ENCODE measurements at places on chromosomes 1 and 21.
A peak's percentile ranks its signal among the peaks of the same experiment; 100 is the strongest.

DNA sequence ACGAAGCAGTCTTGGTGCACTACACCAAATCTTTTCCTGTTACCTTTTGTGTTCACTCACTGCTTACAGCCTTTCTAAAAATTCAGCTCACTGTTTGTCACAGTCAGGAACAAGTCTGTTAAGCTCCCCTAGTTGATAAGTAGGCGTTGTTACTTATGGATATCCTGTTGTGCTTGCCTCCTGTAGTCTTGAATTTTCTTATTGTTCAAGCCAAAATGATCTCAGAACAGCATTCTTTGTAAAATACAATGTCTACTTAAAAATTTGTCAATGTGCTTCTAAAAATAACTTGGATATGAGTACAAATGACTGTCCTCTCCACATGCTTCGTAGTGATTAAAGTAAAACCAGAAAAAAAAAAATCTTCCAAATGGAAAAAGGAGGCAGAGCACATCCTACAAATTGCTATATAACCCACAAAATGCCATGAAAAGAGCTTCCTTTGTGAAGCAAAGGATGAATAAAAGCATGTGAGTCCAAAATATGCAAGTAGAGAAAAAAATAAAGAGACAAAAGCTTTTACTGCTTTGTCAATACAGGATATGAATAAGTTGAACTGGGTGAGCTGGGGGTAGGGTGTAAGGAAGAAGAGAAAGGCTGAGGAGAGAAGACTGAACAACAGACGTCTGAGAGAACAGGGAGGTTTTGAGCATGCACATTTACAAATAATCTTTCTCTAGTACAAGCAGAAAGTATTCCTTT lies 228.9 kb upstream of the ADGRL4 start:
- DNase-seq, result no peak

DNA sequence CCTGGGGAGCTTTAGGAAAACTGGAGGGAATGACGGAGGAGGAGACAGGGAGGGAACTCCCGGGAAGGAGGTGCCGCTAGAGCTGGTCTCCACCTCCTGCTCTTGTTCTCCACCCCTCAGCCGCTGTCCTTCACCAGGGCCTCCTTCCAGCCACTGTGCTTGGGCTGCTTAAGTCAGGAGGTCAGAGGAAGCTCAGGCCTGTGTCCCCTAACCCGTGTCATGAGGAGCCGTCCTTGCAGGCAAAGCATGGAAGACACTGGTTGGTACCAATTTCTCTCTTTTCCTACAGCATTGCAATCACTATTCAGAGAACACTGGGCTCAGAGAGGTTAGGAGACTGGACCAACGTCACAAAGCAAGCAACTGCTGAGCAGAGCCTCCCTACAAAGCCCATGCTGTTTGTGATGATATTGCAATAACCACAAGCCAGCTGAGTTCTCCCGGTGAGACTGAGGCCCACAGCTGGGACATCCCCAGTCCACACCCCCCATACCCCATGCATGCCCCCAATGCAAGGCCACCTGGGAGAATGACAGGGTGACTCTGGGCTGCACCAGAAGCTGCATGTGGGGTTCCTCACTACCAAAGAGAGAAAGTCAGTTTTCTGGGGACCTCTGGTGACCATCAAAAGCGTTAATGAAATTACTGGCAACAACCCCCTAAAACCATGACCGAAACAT lies 427.5 kb downstream of the NPHP4 start:
- no peak for DNase-seq

DNA sequence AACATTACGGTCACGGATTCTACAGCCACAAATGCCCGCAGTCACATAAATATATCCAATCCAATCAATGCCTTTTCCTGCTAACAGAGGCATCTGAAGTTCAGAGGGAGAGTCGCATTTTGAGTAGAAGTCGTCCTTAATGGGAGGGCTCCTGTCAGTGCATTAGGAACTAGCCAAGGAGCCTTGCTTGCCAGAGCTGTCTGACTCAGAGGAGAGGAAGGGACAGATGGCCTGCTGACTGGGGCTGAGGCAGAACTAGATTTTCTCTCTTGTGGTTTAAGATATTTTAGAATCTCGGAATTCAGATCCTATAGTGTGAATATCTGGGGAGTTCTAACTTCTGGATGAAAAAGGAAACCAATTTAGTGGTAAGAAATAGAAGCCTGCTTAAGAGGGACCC lies 10.6 kb downstream of the XKR8 start:
- DNase-seq, result no peak

GRCh38 chr1:176460544-176461336 lies 2.2 kb upstream of the PAPPA2 start:
- no peak for DNase-seq

GRCh38 chr1:24993871-24994580 lies 64.0 kb upstream of the RUNX3 start:
- no peak for DNase-seq

- DNase-seq, result no peak
These were observed 3.4 kb upstream of the BMP8A start for GRCh38 chr1:39488012-39488545.

DNA sequence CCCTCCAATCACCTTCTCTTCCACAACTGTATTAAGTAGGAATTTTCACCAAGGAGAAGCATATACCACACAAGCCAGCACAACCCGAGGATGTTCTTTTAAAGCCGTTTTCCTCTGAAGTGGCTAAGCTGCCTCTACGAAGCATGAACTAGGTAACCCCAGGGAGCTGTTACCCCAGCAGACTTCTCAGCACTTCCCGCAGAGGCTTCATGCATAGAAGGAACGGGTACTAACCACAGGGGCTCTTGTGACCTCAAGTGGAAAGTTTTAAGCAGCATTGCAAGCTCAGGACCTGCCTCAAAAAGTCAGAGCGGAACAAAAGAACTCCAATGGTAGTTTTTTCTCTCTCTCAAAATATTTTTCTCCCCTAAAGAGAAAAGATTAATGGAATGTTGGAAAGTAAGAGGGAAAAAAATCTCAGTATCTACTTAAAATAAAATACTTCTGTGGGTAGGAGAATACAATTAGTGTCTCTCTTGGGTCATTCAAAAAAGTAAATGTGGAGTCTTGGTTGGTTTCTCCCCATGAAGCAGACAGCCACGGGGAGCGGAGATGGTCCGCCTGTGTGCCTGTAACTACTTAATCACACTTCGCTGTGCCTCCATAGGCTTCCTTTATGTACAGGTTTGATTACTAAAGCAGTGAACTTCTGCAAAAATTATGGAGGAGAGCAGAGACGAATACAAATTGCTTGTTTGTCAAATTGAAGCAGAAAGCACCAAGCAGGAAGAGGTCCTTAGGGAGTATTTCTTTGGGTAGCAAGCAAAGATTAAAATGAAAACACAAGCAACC lies 40.9 kb downstream of the STX6 start:
- DNase-seq, result no peak

DNA sequence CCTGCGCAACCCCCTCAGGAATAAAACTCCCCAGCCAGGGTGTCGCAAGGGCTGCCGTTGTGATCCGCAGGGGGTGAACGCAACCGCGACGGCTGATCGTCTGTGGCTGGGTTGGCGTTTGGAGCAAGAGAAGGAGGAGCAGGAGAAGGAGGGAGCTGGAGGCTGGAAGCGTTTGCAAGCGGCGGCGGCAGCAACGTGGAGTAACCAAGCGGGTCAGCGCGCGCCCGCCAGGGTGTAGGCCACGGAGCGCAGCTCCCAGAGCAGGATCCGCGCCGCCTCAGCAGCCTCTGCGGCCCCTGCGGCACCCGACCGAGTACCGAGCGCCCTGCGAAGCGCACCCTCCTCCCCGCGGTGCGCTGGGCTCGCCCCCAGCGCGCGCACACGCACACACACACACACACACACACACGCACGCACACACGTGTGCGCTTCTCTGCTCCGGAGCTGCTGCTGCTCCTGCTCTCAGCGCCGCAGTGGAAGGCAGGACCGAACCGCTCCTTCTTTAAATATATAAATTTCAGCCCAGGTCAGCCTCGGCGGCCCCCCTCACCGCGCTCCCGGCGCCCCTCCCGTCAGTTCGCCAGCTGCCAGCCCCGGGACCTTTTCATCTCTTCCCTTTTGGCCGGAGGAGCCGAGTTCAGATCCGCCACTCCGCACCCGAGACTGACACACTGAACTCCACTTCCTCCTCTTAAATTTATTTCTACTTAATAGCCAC lies 696 bp downstream of the TGFB2 start:
- no peak for DNase-seq

- peak; percentile 17 for DNase-seq
These were observed 5.5 kb upstream of the GATAD2B start for GRCh38 chr1:153928245-153928644.

GRCh38 chr21:33308586-33309490 lies 15.9 kb upstream of the IFNAR1 start:
- DNase-seq, result no peak

DNA sequence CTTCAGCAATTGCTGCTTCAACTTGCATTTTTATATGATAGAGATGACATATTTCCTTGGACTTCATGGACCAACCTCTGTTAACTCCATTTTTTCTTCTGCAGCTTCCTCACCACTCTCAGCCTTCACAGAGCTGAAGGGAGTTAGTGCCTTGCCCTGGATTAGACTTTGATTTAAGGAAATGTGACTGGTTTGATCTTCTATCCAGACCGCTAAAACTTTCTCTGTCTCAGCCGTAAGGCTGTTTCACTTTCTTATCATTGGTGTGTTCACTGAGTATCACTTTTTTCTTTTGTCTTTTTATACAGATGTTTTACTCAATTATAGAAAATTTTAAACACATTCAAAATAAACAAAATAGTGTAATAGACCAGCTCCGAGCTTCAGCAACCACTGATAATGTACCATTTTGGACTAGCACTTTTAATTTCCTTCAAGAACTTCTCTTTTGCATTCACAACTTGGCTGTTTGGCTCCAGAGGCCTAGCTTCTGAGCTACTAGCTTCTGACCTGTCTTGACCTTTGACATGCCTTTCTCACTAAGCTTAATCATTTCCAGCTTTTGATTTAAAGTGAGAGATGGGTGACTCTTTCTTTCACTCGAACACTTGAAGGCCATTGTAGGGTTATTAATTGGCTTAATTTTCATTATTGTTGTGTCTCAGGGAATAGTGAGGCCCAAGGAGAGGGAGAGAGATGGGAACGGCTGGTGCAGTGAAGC lies 9.3 kb downstream of the NEK7 start:
- DNase-seq, result no peak

GRCh38 chr1:4689271-4689935 lies 35.0 kb downstream of the AJAP1 start:
- DNase-seq, result no peak

- no peak for DNase-seq
These were observed 40.8 kb downstream of the PTPRC start for GRCh38 chr1:198679535-198680173.

DNA sequence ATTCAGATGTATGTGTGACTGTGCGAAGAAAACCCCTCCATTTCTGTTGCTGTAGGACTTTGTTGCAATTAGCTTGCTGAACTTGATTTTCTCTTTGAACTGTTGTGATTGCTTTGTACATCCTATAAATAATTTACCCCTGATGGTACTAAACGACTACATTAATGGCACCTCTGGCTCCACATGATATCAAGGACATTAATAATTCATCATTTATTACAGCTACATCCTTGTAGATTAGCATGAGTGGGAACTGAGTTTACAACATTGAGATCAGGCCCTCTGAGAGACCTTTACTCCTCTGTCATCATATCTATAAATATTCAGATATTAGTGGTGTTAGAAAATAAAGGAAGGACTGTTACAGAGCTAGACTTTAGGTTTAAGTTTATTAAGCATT lies 13.5 kb downstream of the LRIG2 start:
- no peak for DNase-seq

DNA sequence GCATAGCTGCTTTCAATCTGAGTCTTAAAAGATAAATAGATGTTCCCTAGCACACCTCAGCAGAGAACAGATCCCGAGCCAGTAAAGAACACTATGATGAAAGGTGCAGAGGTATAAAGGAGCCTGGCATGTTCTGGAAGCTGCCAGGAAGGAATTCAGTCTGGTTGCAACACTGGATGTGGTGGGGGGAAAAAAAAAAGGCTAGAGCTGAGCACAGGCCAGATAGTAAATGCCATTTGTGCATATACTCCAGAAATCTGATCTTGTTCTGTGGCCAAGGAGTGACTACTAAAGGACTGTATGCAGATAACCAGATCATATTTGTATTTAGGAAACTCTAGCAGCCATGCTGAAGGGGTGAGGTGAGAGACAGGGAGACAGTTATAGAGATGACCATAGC lies 240.3 kb downstream of the VAV3 start:
- DNase-seq, result no peak
